ENCODE measurements at places on chromosomes 3 and 15.

- DNase-seq = no peak
Observed at GRCh38 chr15:82698711-82699345, 10.8 kb downstream of the AP3B2 start.

DNA sequence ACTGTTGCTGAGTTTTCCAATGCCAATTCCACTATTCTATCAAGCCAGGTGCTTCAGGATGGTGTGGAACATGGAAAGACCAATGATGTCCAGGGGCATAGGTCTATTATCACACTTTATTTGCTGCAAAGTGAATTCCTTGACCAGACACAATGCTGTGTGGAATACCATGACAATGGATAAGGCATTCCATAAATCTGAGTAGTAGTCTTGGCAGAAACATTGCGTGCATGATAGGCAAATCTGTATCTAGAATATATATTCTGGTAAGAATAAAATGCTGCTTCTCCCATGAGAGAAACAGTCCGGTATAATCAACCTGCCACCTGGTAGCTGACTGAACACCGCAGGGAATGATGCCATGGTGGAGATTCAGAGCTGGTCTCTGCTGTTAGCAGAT is 70.0 kb upstream of the ALDH1A3 start:
- no peak for DNase-seq

DNA sequence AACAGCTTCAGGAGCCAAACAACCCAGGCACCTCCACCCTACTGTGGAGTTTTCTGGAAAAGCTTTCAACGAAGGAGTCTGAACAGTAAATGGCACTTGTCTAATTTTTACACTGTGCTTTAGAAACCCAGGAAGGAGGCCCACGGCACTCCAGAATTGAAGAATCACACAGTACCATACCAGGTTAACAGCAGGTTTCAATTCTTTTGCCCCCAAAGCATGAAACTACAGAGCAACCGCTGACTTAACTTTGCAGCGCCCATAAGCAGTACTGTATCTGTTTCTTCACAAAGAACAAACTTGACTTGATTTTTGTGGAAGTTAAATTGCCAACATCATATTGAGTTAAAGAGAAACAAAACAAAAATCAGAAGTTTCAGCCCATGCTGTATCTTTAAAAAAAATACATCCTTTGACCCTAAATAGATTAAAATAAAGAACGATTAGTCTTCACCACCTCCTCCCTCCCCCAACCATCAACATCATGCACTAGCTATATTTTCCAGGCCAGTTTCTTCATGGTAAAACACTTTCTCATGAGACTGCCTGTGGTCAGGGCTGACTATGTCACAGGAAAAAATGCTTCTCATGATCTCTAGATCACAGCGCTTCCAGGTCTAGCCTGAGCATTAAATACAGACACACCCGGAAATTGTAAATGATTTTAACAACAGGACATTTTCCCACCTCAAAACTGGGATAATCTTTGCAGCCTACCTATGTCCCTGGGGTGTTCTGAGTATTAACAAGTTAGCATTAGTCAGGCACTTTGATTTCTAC is 456.3 kb downstream of the FOXP1 start:
- DNase-seq = peak; percentile 55

GRCh38 chr3:156637480-156638022 is 36.8 kb upstream of the TIPARP start:
- DNase-seq = no peak

DNA sequence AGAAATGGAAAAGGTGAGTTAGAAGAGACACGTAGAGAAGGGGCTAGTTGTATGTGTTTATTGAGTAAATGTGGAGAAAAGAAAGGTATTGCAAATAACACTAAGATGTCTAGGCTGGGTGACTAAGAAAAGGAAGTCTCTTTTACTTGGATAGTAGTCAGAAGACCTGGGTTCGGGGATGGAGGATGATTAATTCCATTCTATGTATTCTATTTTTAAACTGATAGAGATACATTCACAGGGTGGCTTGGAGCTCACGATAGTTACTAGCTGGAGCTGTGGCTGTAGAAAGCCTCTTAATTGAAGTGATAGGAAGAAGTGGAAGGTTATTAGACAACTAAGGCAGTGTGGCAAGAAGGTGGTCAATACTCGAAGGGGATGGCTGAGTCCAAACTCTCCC is 65.9 kb upstream of the TNIK start:
- DNase-seq = no peak

DNA sequence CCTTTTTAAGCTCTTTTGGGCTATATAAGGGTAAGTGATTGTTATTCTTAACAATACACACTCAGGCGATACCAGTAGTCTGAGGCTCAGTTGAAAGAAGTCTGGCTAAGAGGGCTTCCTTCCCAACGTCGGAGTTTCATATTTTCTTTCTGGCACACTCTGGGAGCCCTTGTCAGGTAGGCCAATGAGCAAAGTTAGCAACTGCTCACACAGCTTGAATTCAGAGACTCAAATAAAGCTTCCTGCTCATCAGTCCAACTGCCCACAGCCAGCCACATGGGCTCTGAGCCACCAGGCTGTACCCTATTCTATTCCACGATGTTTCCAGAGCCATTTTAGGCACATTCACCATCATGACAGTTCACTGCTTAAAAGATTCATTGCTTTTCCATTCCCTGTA is 155.1 kb upstream of the TBL1XR1 start:
- no peak for DNase-seq

DNA sequence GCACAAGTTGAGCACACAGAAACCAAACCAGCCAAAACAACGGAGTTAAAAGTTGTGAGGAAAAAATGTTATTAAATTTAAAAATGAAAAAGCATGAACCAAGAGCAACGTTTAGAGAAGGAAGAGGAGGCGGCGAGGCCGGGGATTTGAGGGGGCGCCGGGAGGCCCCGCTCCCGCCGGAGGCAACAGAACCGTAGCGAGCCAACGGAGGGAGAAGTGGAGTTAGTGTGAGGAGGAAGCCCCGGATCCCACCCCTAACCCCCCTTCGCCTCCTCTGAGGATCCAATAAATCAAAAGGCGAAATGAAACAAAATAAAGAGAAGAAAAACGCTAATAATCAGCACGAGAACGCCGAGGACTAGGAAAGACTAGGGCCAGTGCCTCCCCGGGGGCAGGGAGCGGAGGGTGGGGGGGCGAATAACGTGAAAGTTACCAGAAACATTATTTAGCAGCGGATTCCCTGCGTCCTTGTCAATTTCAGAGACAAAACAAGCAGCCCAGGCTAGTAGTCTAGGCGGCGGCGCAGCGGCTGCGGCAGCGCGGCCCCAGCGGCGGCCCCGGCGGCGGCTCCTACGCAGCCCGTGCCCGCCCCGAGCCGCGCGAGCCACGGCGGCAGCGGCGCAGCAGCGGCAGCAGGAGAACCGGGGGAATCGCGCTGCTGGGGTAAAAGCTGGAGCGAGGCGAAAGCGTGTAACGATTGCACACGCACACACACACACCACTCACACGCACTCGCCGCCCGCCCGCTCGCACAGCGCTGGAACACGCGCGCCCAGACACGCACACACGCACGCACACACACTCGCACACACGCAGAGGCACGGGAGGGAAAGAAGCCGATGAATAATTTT is 1.7 kb downstream of the MEIS2 start:
- DNase-seq = no peak

DNA sequence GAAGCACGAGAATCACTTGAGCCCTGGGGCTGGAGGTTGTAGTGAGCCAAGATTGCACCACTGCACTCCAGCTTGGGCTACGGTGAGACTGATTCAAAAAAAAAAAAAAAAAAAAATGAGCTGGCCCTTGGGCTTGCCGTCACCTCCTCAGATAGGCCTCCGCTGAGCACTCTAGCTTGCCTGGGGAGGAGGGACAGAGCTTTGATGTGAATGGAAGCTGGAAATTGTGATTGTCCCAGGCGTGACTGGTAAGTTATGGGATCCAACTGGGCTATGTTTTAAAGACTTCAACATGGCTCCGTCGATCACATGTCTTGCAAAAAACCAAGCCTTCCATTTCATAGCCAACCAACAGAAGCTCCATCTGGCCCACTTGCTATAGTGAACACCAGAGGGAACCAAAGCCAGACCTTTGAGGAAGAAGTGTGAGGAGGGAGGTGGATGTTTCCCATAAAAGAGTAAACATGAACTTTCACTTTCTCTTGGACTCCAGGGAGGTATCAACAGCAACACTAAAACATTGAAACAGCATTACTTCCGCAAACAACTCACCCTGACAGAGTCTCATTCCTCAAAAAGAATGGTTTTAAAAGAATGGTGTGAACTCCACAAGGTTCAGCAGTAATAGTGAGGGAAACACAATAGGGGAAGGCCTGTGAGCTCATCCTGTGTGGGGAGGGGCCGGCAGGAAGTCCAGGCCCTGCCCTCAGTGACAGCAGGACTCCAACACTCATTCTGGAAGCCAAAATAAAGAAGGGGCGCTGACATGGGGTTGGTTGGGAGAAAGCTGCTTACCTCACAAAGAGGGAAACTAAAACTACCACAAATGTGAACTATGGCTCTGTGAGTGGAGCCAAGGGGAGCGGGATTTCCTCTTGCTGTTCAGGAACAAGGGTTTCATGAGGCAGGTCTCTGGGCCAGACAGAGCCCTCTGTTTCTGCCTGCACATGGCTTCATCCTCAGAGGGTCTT is 59.2 kb upstream of the IL12A start:
- peak; percentile 8 for DNase-seq

DNA sequence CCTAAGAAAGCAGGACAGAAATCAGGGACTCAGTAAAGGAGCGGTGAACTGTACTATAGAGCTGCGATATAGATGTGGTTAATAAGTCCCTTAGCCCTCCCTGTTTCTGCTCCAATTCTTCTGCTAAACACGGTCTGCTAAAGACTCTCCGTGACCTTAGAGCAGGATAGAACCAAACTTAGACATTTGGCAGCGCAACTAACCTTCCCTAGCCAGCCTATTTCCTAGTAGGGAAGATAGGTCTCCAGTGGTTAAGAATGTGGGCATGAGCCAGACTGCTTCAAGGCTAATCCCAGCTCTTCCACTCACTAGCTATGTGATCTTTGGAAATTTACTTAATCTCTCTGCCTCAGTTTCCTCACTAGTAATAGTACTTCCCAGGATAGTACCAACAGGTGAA is 193.6 kb upstream of the IL12A start:
- DNase-seq = no peak

DNA sequence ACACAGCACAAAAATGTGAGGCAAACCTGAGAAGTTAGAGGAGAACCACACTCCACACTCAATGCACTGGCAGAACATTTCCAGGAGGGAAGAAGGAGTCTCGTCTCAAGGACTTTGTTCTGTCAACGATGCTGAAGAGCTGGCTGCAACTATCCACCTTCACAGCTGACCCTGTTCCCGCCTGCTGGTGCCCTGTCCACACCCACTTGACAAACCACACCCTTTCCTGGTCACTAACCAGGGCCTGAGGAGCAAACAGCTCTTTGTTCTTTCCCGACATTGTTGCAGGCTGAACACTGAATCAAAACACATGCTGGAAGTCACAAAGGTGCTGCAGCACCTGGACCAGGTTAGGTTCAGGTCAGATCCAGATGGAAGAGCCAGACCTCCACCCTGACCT is 92.6 kb upstream of the ARRDC4 start:
- no peak for DNase-seq

DNA sequence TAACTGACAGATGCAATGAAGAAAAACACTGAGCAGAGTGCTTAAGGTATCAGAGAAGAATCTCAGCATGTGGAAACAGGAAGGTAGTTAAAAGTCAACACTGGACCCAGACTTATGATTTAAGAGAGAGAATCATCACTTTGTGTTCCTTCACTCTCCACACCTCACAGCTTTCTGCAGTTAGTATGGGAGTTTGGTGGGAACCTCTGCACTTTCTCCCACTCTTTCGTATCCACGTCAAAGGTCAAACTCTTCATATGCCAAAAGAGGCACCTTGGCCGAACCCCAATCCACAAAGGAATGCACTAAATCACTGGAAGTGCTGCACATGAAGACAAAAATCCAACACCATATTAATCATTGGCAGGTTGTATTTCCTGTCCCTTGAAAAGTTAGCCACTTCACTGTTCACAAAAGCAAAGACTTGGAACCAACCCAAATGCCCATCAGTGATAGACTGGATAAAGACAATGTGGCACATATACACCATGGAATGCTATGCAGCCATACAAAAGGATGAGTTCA is 361.2 kb downstream of the MAGI1 start:
- DNase-seq = no peak

DNA sequence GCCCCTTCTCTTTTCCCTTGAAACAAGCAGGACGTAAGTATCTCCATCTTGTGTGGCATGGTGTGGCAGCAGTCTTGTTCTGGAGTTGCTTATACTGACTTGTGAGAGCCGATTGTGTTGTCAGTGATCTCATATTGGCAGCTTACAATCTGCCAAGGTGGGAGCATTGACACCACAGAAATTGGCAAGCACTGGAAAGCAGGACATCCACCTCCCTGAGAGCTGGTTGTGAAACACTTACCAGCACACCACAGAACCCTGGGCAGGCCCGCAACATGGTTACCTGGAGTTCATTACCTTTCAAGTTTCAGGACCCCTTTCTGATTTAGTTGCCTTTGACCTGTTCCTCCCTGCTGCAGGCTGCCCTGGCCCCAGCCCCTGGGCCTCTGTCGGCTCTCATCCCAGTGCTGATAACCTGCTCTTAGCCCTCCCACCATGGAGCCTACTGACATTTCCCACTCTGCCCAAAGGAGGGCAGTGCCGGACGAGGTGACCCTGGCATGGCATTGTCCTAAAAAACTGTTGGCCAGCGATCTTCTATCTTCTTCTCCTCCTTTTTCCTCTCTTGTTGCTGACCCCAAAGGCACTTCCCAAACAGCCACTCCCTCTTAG is 10.6 kb upstream of the ATP2B2 start:
- DNase-seq = no peak

DNA sequence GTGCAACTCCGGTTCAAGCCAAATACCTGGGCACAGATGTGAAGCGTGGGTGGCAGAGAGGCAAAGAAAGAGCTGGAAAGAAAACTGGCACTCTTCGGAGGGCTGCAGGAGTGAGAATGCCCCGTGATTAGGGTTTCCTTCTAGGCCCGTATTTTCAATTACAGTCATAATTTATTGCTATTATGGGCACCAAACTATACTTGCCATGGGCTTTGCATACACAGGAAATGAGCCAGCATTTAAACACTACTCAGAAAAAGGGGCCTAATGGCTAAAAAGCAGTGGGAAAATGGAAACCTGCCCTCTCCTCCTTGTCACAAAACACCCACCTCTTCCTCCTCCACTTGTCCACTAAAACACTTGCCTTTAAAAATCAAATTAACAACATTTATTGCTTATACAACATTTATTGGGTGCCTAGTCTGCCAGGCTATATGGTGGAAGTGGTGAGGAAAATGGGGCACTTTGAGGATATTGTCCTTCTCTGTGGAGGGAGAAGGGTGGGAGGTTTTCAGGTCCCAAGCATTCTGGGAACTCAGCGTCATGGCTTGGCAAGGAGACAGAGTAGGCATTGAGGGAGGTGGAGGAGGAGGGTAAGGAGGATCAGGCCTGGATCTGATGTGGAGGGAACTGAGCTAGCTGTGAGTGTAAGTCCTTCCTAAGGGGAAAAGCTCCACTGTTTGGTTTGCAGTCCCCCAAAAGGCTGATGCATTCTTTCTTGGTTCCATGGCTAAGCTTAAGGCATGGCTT is 160.9 kb downstream of the SLCO3A1 start:
- no peak for DNase-seq

GRCh38 chr3:134384963-134385362 is 10.7 kb upstream of the AMOTL2 start:
- DNase-seq = no peak

Data from CD4-positive, alpha-beta T cell treated with Interleukin-2 at 100 ng/mL for 4 hours (primary cell).